ENCODE measurements at places on chromosomes 3 and 15.
A peak's percentile ranks its signal among the peaks of the same experiment; 100 is the strongest.

GRCh38 chr3:155179966-155180757, 100.0 kb downstream of the MME start:
- no peak for DNase-seq

GRCh38 chr3:80036176-80036575, 268.4 kb upstream of the ROBO1 start:
- no peak for DNase-seq

DNA sequence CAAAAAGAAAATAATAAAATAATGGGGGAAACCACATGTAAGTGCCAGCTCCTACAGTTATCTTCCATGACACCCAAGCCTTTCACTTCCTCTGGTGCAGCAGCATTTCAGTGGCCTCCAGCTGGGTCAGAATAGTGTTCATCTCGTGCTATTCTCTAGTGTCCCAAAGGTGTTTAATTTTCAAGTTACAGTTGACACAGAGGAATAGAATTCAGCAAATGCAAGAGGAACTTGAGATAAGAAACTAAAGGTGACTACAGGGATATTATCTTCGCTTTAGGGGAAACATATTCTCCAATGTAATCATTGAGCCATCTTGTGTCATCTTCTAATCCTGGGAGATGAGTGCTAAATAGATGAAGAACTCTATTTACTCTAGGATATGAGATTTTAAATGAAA, 212.8 kb downstream of the EPHA3 start:
- DNase-seq = no peak

DNA sequence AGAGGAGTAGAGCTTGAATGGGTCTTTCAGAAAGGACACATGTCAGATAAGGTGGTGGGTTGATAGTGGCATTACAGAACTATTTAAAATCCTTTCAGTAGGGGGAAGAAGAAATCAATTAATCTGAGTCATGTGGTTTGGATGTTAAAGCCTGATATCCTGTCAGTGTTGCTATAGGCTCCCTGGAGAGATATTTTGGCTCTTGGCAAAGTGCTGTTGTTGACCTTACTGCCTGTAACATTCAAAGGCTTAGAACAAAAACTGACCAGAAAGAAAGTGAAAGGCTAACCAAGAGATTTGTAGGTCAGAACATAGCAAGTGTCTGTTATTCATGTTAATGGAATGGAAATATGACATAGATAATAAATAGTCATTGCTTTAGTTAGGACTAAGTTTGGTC, 552.9 kb downstream of the DIPK2A start:
- no peak for DNase-seq

GRCh38 chr3:36944641-36945270, at the start of gene TRANK1:
Gene TRANK1, minus strand, starts transcription at chr3:36945054. Its CDS starts 245 bp downstream, at chr3:36944809.
- DNase-seq = peak; percentile 62

- no peak for DNase-seq
Measured at GRCh38 chr3:110184536-110184935, 847.2 kb upstream of the DPPA4 start.

GRCh38 chr15:74458473-74458872, 2.5 kb downstream of the UBL7 start:
- no peak for DNase-seq

GRCh38 chr3:45869638-45870037, 16.7 kb upstream of the CCR9 start:
- DNase-seq = no peak

GRCh38 chr3:133989936-133990702, 39.6 kb downstream of the SLCO2A1 start:
- no peak for DNase-seq

DNA sequence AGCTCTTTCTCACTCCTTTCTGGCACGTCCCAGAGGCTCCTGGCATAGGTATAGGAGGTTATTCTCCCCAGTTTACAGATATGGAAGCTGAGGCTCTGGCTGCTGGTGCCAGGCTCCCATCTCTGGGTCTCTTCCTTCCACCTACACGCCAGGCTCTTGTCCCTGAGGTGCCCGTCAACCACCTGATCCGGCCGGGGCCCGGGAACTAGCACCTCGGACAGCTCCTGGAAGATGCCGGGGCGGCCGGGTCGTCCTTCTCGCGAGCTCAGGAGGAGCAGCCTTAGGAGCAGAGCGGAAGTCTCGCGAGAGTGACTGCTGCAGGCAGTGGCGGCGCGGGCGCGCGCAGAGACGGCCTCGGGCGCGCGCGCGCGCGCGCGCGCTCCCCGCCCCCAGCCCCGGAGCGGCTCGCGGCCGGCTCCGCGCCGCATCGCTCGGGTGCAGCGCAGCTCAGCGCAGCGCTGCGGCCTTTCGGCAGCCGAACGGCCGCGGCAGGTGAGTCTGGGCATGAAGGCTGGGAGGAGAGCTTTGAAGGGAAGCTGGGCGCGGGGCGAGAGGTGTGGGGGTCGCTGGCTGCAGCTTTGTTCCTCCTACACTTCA, at the start of gene SCAMP5:
Gene SCAMP5, plus strand, starts transcription at position 382 of the 597 bp plus-strand sequence. CDS start 16,277 bp downstream, outside the sequence.
- peak; percentile 82 for DNase-seq

DNA sequence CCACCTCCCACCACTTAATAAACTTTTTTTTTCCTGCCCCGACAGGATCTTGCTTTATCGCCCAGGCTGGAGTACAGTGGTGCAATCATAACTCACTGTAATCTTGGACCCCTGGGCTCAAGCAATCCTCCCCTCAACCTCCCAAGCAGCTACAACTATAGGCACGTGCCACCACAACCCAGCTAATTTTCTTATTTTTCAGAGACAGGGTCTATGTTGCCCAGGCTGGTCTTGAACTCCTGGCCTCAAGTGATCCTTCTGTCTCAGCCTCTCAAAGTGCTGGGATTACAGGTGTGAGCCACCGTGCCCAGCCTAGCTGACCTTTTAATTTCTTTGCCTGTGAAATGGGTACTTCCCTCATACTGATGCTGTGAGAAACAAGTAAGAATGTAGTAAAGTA, 3.9 kb upstream of the C15orf40 start:
- DNase-seq = no peak

DNA sequence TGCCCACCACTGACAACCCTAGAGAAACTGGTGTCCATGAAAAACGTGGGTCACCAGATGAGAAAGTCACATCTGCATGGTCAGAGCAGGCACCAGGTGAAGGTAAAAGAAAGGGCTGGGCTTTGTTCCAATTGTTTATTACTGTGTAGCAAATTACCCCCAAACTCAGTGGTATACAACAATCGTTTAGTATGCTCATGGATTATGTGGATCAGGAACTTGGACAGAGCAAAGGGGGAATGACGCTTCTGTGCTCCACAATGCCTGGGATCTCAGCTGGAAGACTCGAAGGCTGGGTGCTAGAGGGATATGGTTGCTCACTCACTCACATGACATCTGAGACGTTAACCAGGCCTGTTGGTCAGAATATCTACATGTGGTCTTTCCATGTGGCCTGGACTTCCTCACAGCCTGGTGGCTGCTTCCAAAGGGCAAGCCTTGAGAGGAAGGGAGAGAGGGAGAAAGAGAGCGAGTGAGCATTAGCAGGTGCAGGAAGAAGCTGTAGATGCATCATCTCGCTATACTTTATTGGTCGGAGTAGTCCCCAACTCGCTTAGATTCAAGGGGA, 44.9 kb downstream of the LPP start:
- DNase-seq = no peak
